Amygdala (tissue), 56 donors: ENCODE measurements at places on chromosomes 1 and 21.

- DNase-seq: no peak
Observed at GRCh38 chr1:154463512-154463990, 38.5 kb upstream of the TDRD10 start.

DNA sequence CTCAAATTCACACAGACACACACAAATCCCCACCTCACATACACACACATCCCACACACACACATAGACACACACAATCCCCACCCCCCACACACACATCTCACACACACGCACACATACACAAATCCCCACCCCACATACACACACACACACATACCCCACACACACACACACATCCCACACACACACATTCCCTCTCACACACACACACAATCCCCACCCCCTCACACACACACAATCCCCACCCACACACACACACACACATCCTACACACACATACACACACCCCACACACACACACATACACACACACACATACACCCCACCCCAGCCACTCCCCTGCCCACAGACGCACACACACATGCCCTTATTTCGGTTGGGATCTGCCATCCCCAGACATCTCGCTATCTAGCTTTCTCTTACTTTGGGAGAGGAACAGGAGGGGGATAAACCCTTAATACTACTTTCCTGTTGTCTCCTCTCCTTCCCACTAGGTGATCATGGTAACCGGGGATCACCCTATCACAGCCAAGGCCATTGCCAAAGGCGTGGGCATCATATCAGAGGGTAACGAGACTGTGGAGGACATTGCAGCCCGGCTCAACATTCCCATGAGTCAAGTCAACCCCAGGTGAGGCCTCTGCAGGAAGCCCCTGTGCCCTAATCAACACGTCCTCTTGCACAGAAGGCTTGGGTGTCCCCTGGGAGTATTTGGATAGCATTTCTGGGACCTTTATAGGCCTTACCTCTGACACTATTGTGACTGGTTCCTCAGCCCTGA, 17.2 kb upstream of the ATP1A4 start:
- DNase-seq: no peak

- DNase-seq: no peak
Observed at GRCh38 chr21:45945066-45945867, 36.3 kb upstream of the COL6A1 start.

DNA sequence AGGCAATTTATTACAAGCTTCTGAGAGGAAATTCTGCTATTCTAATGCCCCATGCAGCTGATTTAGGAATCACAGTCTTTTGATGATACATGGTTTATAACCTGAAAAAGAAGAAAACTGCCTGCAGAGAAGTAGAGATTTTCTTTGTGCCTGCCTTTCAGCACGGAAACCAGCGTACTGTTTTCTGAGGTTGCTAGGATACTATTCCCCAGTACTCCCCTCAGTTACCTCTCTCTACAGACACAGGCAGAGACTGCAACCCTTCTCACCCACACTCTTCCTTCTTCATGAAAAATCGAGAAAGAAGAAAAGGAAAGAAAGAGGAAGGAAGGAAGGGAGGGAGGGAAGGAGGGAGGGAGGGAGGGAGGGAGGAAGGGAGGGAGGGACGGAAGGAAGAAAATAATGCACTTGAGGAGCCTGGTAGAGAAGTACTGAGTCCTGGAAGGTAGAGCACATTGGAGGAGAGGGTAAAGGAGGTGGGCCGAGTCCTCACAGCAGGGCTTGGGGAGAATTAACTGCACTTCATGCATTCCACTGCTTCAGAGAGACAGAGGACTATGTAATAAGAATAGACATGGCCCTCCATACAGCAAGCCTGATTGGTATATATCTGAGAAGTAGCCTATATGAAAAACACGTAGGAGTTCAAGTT, 21.9 kb downstream of the RGS2 start:
- no peak for DNase-seq

- DNase-seq: no peak
Observed at GRCh38 chr1:59143133-59143487, 153.8 kb upstream of the FGGY start.

DNA sequence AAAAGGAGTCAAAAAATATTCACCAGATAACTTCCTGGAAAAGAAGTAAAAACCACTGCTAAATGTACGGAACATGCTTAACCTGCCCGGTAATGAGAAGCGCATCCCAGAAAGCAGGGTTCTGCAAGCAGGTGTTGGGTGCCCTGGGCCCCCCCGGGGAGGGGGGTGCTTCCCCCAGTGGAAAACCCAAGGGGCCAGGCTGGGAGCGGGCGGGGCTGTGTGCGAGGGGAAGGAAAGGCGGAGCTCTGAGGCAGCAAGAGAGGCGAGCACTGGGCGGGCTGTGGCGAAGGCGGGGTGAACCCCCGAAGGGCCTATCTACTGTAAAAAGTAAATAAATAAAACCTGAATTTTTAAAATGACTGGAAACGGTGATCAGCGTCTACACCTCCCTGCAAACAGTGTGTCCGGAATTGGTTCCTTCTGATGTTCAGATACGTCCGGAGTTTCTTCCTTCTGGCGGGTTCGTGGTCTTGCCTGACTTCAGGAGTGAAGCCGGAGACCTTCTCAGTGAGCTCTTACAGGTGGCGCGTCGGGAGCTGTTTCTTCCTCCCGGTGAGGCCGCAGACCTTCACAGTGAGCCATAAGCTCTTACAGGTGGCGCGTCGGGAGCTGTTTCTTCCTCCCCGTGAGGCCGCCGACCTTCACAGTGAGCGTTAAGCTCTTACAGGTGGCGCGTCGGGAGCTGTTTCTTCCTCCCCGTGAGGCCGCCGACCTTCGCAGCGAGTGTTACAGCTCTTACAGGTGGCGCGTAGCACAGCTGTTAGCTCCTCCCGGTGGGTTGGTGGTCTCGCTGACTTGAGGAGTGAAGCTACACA, 13.4 kb downstream of the FTCD start:
- DNase-seq: no peak

GRCh38 chr21:27423038-27423437, 456.1 kb upstream of the ADAMTS5 start:
- no peak for DNase-seq

DNA sequence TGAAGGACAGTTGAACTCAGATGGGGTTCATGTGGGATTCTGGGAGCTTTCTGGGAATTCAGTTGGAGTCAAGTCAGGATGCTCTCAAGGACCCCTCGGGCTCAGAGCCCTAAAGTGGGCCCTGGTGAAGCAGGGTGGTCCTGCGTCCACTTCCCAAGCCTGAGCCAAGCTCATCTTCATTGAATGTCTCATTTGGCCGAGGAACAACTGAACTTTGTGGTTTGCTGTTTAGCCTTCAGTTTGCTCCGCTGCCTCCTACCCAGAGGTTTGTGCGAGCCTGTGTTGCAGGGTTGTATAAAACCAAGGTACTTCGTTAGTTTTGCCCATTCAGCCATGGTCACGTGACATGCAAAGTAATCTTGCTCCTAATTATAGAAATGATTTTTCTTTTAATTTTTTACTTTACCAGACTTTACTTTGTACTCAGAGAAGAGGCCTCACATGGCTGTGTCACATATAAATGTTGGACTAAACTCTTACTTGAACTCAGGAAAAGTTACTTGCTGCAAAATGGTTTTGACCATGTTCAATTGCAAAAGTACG, 49.7 kb downstream of the B3GALT5 start:
- DNase-seq: no peak

- DNase-seq: no peak
Observed at GRCh38 chr1:88595355-88596002, 88.6 kb upstream of the PKN2 start.

DNA sequence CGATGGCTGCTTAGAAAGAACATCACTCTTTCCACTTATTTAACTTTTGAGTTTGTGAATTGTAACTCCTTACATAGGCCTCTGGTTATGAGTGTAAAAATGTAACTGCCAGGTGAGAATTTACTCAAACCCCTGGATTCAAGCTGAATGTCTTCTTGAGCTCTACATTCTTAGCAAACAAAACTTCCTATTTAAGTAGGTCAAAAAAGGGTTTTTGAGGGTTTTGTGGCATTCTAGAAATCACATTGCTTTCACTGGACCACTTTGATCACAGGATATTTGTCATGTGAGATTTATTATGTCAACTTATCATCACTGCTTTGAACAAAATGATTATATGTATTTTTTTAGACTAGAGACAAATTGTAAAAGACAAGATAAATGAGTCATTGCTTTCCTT, 5.7 kb downstream of the IL23R start:
- DNase-seq: no peak

DNA sequence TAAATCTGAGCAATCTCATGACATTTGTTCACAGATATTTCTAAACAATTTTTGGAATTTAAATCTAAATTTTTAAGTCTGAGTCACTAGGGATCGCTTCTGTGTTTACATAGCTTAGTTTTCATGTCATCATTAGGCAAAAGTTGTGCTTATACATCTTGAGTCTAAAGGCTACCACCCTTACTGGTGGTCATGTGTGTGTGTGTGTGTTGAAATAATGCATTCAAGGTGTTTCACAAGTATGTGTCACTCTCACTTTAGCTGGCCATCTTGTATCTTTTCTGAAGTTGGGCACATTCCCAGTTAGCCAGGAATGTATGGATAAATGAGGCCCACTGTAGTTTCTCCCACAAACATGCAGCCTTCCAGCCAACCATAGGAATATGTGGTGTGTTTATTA, 1162.5 kb upstream of the PRMT6 start:
- DNase-seq: no peak

DNA sequence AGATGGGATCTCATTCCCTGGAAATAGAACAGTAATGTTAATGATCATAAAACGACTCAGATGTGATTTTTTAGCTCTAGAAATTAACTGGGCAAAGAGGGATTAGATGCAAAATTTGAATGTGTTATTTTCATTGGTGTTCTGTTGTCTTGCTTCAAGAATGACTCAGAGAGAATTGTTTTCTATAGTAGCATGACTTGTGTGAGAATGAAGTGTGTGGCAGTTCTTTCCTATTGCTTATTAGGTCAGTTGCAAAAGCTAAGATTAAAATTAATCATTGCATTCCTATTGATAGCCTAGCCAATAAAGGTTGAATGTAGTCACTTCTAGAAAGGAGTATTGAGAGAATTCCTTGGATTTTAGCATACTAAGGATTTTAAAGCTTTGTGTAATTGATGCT, 22.9 kb downstream of the SPEN start:
- DNase-seq: no peak

DNA sequence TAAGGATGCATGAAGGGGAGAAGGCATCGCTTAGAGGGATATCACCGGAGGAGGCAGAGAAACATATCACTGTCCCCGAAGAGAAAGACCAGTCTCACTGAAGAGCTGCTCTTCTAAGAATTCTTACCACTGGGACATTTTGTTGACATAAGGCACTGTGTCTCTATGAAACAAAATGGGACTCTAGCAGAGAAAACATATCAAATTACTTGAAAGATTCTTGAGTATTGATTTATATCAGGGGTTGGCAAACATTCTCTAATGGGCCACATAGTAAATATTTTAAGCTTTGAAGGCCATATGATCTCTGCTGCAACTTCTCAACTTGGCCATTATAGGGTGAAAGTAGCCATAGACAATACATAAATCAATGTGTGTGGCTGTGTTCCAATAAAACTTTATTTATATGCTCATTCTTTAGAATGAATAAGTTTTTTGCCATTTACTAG, 41.0 kb upstream of the GREM2 start:
- DNase-seq: no peak

DNA sequence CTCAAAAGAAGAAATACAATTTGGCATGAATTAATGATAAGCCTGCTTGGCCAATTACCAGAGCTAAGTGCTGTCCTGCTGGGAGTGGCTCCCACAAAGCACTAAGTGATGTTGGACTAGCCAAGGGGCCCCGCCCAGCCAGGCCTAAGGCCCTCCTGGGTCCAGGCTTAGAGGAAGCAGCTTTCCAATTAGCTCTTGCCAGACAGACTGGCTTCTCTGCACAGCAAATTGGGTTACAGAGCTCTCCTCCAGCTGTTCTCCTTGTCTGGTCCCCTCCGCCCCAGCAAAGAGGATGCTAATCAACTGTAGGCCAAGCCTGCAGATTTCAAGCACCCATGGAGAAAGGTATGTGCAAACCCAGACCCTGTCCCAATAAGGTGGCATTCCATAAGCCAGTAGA, 151.9 kb downstream of the DMRTA2 start:
- DNase-seq: no peak

GRCh38 chr1:167808690-167809089, 86.9 kb downstream of the MPZL1 start:
- no peak for DNase-seq
